ENCODE measurements at places on chromosomes 3 and 15.

DNA sequence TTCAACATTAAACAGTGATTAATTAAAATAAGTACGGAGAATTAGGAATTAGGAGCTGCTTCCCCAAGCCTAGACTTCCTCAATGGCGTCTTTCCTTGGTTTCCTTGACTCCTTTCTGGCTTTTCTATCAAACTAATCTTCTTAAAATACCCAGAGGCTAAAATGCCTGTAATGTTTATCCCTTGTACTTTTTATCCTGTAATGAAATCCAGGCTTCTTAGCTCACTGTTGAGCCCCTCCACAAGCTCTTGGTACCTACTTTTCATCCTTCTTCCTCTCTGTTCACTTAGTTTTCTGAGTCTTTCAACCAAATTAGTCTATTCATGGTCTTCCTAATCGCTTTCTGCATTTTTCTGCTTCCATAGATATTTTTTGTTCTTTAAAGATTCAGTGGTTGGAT, 6.9 kb upstream of the UBE2E1 start:
- DNase-seq, result no peak

DNA sequence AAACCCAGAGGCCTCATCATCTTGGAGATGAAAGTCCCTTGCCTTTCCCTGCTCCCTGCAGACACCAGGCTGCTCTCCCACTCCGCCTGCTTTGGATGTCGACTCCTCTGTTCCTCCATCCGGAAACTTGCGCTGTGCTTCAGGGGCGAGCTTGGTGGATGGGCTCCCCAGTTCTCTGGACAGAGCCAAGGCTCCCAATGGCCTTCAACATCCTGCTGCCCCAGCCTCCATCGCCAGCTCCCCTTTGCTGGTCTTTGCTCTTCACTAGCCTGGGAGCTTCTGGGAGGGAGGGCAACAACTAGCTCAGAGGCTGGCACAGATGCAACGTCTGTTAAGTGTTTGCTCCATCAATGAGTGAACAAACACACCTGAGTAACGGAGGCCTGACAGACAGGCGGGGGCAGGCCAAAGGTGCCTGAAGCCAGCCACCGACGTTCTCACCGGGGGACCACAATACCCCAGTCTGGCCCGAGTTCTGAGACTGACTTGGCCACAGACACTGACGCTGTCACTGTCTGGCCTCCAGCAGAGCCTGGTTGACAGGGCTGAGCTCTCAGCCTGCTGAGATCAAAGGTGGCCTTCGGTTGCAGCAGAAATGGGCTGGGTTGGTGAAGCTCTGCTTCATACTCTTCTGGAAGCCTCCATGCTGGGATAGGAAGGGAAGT, 39.0 kb downstream of the RGMA start:
- DNase-seq, result no peak

- DNase-seq, result no peak
These were observed 61.5 kb downstream of the SEMA3G start for GRCh38 chr3:52383446-52383845.

DNA sequence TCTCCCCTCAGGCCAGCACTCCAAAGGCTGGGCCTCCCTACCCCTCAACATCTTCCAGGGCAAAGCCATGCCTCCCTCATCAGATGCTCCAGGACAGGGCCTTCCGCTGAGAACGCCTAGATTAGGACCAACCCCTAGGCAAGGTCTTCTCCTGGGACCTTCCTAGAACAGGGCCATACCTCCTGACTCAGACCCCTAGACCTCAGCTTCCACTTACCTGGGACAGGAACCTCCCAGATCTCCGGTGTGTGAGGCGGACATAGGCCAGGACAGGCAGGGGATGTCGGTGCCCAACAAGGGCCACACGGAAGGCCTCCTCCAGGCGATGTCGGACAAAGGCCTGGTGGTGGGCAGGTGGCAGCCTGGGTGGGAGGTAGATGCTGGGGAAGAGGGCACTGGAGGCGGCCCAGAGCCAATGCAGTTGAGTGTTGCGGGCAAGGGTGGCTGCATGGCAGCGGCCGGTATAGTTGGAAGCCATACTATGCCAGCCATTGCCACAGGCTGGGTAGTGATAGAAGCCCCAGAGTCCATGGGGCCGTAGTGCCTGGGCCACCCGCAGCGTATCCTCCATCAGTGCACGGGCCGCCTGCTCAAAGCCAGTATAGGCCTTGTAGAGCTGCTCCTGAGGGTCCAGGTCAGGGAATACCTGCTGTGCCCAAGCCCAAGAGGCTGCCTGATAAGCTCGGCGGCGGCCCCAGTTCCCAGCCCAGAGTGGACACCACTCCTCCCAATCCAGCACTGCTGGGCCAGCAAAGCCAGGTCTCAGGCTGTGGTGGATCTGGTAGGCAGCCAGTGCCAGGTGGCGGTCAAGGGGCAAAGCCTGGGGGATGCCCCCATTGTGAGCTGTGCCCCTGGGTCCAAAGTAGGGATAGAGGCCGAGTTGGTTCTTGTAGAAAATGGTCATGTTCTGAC, 2.5 kb upstream of the IFRD2 start:
- no peak for DNase-seq

- no peak for DNase-seq
These were observed 18.2 kb upstream of the SHC4 start for GRCh38 chr15:48981941-48982340.
